Gastroesophageal sphincter (tissue), 4 donors: ENCODE measurements at places on chromosomes 5 and 9.

GRCh38 chr5:112604732-112605630 is 132.7 kb upstream of the APC start:
- no peak overlapping the region for H3K4me3 ChIP-seq
- H3K27ac ChIP-seq = no peak overlapping the region
- H3K27me3 ChIP-seq = no peaks in the 10 kb centered on the region
- no peaks in the 10 kb centered on the region for H3K4me1 ChIP-seq
- no peaks in the 10 kb centered on the region for H3K36me3 ChIP-seq

DNA sequence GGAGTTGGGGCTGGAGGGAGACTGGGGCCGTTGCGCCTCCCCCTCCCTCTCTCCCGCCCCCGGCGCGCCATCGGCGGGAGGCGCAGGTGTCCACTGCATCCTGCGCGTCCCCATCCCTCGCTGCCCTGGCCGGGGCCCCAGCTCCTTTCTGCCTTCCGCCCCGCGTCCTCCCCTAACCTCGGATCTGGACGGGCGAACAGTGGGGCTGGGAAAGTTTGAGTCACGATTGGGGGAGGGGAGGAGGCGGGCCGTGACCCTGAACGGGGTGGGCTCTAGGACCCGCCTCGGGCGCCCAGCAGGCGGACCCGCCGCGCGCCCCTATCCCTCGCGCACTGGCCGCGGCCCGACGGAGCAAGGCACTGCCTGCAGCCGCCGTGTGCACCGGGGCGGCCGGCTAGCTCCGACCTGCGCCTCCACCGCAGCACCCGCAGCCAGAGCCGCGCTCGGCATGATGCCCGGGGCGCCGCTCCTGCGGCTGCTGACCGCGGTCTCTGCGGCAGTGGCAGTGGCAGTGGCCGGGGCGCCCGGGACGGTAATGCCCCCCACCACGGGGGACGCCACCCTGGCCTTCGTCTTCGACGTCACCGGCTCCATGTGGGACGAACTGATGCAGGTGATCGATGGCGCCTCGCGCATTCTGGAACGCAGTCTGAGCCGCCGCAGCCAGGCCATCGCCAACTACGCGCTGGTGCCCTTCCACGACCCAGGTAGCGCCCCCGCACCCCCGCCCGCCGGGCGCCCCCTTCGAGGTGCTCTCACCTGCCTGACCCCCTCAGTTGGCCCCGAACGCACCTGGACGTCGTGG is at the start of gene HMCN2:
TSS of gene HMCN2 (plus strand) at position 330 of the 805 bp plus-strand sequence. CDS start at position 449, 119 bp downstream.
- peaks cover 8% of the 10 kb centered on the region for H3K27me3 ChIP-seq
- peaks cover 85% of the 10 kb centered on the region for H3K4me1 ChIP-seq
- H3K27ac ChIP-seq = peak within 1 kb of the TSS; percentile 0
- ATAC-seq = peak; percentile 48
- no peaks in the 10 kb centered on the region for H3K36me3 ChIP-seq

DNA sequence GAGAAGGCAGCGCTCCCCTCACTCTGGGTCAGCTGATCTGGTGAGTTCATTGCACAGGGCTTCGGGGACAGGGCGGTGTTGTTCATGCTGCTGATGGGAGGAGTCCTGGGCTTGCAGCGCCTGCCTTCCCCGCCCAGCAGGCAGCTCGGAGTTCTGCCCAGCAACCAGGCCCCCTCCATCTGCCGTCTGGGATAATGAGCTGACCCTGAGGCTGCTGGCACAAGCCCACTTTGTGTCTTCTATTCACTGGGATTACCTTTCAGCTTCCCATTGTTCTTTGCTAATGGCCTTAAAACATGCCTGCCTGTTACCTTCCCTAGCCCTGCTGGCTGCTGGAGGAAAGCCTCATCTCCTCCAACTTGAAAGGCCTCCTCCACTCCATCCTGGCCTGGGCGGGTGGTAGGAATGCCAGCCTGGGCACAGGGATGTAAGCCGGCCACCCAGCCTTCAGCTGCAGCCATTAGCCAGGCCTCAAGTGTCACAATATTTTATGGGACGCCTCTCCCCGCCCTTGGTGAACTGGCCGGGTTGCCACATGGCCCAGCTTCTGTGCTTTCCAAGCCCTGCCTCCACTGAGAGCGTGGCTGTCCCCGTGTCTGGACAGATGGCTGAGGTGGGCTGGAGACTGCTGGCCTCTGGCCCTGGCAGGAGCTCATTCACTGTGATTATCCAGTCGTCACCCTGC is 70.4 kb downstream of the GADD45G start:
- H3K4me3 ChIP-seq = no peak overlapping the region
- no peaks in the 10 kb centered on the region for H3K36me3 ChIP-seq
- H3K4me1 ChIP-seq = no peaks in the 10 kb centered on the region
- peak; percentile 64 for ATAC-seq
- no peak overlapping the region for H3K27ac ChIP-seq
- H3K27me3 ChIP-seq = no peaks in the 10 kb centered on the region

DNA sequence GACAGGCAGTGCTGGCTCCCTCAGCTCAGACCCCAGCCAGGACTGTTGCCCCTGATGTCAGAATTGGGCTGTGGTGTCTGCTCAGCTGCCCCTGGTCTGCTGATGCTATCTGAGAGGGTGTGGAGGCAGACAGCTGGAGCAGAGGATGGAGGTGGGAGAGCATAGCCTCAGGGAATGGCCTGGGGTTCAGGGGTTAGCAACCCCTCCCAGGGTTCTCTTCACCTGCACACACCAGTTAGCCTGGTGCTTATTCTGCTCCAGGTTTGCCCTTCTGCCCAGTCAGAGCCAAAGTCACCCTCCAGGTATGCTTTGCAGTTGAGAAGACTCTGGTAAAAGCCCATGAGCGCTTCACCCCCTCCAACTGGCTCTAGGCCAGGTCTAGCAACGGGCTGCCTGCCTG is 109.8 kb downstream of the SAXO1 start:
- H3K27me3 ChIP-seq = no peaks in the 10 kb centered on the region
- peaks cover 29% of the 10 kb centered on the region for H3K4me1 ChIP-seq
- H3K36me3 ChIP-seq = no peaks in the 10 kb centered on the region
- no peak overlapping the region for H3K27ac ChIP-seq
- no peak overlapping the region for H3K4me3 ChIP-seq
